ENCODE measurements at places on chromosomes 1 and 21.
A peak's percentile ranks its signal among the peaks of the same experiment; 100 is the strongest.

- no peaks in the 10 kb centered on the region for H3K4me1 ChIP-seq
- no peaks in the 10 kb centered on the region for H3K36me3 ChIP-seq
- peaks cover 25% of the 10 kb centered on the region for H3K27me3 ChIP-seq
- H3K4me3 ChIP-seq, result no peak overlapping the region
- no peak overlapping the region for H3K27ac ChIP-seq
Measured at GRCh38 chr1:115873184-115873583, 32.3 kb upstream of the NHLH2 start.

GRCh38 chr1:15736038-15736891 is at the start of gene SLC25A34:
Gene SLC25A34 (plus strand): TSS chr1:15736258. CDS start chr1:15736486, 228 bp downstream.
- no peak within 1 kb of the TSS for H3K4me3 ChIP-seq
- no peaks in the 10 kb centered on the region for H3K27me3 ChIP-seq
- DNase-seq, result no peak

- peaks cover 14% of the 10 kb centered on the region for H3K4me1 ChIP-seq
- DNase-seq, result no peak
- peaks cover 10% of the 10 kb centered on the region for H3K36me3 ChIP-seq
- peaks cover 42% of the 10 kb centered on the region for H3K27me3 ChIP-seq
Measured at GRCh38 chr21:32413697-32414578, 1.4 kb downstream of the EVA1C start.

DNA sequence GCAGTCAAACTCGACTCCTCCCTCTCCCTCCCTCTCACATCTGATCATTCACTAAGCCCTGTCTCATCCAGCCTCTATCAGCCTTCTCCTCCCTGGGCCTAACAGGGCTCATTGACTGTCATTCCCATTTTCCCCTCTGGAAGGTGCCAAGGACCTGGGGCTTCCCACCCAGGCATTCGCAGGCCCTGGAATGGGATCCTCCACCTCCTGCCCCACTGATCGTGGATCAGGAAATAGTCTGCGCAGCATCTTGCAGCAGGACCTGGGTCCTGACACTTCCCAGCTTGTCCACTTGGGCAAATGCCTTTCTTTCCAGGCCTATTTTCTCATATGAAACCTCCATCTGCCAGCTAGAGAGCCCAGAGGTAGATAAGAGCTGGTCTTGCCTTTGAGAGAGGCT is 71.2 kb upstream of the ZC3H12A start:
- no peak overlapping the region for H3K27ac ChIP-seq
- H3K4me1 ChIP-seq, result no peaks in the 10 kb centered on the region
- peaks cover 72% of the 10 kb centered on the region for H3K27me3 ChIP-seq
- no peaks in the 10 kb centered on the region for H3K36me3 ChIP-seq
- no peak overlapping the region for H3K4me3 ChIP-seq
- no peak for DNase-seq

- peaks cover 9% of the 10 kb centered on the region for H3K4me1 ChIP-seq
- H3K4me3 ChIP-seq, result no peak overlapping the region
- H3K27me3 ChIP-seq, result no peaks in the 10 kb centered on the region
Measured at GRCh38 chr1:21521717-21522060, 12.5 kb downstream of the ALPL start.

DNA sequence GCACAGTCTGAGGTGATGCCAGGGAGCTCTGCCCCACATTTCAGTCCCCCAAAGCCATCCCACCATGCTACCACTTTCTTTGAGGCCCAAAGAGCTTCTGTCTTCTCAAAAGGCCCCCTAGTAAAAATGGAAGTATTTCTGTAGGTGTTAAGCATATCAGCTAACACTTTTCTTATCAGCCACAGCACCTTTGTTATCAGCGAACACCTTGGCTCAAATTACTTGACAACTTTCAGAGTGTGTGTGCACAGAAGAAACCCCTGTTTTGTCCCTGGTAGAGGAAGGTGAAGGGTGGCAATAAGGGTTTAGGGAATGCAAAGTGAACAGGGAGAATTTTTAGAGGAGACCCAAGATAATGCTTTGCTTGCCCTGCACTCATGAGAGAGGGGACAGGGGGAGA is 54.8 kb upstream of the GJA8 start:
- H3K27ac ChIP-seq, result no peak overlapping the region
- H3K36me3 ChIP-seq, result no peaks in the 10 kb centered on the region

- H3K36me3 ChIP-seq, result peaks cover 15% of the 10 kb centered on the region
- H3K27me3 ChIP-seq, result no peaks in the 10 kb centered on the region
- H3K27ac ChIP-seq, result no peak overlapping the region
- H3K4me3 ChIP-seq, result no peak overlapping the region
- no peak for DNase-seq
Measured at GRCh38 chr1:40232444-40232843, 15.3 kb upstream of the TMCO2 start.

GRCh38 chr1:155051777-155052398 is 772 bp downstream of the ADAM15 start:
- DNase-seq, result peak; percentile 49
- H3K27me3 ChIP-seq, result no peaks in the 10 kb centered on the region
- H3K27ac ChIP-seq, result peak overlapping the region; percentile 68
- peaks cover 36% of the 10 kb centered on the region for H3K36me3 ChIP-seq

DNA sequence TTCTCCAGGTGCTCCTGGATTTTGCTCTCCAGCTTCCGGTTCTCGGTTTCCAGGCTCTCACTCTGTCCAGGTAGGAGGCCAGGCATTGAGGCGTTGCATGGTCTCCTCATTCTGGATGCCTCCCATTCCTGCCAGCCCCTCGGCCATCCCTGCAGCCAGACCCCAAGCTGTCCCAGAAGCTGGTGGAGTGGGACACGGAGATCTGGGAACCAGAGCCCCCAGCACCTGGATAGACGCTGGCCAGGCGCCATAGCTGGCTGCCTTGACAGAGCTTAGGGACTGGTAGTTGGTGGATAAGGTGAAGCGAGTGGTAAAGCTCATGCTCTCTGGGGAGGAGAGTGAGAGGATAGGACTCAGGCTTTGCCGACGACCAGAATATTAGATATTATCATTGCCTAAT is 29.6 kb downstream of the RAP1A start:
- no peak overlapping the region for H3K4me3 ChIP-seq
- H3K27ac ChIP-seq, result no peak overlapping the region
- DNase-seq, result no peak
- H3K27me3 ChIP-seq, result no peaks in the 10 kb centered on the region
- H3K4me1 ChIP-seq, result peaks cover 24% of the 10 kb centered on the region

- H3K4me1 ChIP-seq, result no peaks in the 10 kb centered on the region
- no peak overlapping the region for H3K4me3 ChIP-seq
- no peak overlapping the region for H3K27ac ChIP-seq
- no peak for DNase-seq
- H3K36me3 ChIP-seq, result no peaks in the 10 kb centered on the region
Measured at GRCh38 chr21:27298465-27298864, 331.6 kb upstream of the ADAMTS5 start.

DNA sequence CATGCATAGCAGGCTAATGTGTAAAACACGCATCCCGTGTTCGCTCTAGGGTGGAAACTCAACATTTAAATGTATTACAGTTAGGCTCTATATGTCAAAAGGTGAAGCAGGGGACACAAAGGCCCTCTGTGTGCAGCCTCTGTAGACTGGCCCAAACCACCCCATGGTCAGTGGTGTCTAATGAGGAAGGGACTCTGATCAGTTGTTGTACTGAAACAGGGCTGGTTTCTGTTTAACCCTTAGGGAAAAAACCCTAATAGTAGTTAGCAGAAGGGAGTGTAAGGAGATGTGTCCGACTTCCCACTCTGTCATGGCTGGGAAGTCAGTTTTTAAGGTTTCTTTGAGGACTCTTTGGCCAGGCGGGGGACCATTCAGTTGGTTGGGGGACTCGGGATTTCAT is 21.5 kb upstream of the CD2 start:
- no peak for DNase-seq
- no peaks in the 10 kb centered on the region for H3K36me3 ChIP-seq
- no peak overlapping the region for H3K27ac ChIP-seq
- no peak overlapping the region for H3K4me3 ChIP-seq

- no peaks in the 10 kb centered on the region for H3K27me3 ChIP-seq
- H3K4me3 ChIP-seq, result no peak overlapping the region
- H3K4me1 ChIP-seq, result peaks cover 7% of the 10 kb centered on the region
- no peak overlapping the region for H3K27ac ChIP-seq
Measured at GRCh38 chr1:160806109-160806665, 10.2 kb downstream of the LY9 start.

GRCh38 chr1:105005594-105006195 is 1256.0 kb downstream of the AMY1C start:
- no peak overlapping the region for H3K4me3 ChIP-seq
- H3K4me1 ChIP-seq, result no peaks in the 10 kb centered on the region
- DNase-seq, result no peak
- no peaks in the 10 kb centered on the region for H3K27me3 ChIP-seq

GRCh38 chr1:8473121-8473875 is 155.4 kb downstream of the SLC45A1 start:
- DNase-seq, result no peak
- peaks cover 4% of the 10 kb centered on the region for H3K36me3 ChIP-seq
- H3K27me3 ChIP-seq, result no peaks in the 10 kb centered on the region
- H3K4me1 ChIP-seq, result peaks cover 5% of the 10 kb centered on the region

- no peak for DNase-seq
- H3K4me1 ChIP-seq, result peaks cover 14% of the 10 kb centered on the region
- no peak overlapping the region for H3K27ac ChIP-seq
- peaks cover 76% of the 10 kb centered on the region for H3K27me3 ChIP-seq
- H3K4me3 ChIP-seq, result no peak overlapping the region
Measured at GRCh38 chr21:33008333-33009051, 17.2 kb upstream of the OLIG2 start.

- H3K36me3 ChIP-seq, result no peaks in the 10 kb centered on the region
- H3K27ac ChIP-seq, result no peak overlapping the region
- H3K27me3 ChIP-seq, result no peaks in the 10 kb centered on the region
- no peak for DNase-seq
- H3K4me1 ChIP-seq, result no peaks in the 10 kb centered on the region
Measured at GRCh38 chr21:25175938-25176337, 431.3 kb downstream of the MRPL39 start.

DNA sequence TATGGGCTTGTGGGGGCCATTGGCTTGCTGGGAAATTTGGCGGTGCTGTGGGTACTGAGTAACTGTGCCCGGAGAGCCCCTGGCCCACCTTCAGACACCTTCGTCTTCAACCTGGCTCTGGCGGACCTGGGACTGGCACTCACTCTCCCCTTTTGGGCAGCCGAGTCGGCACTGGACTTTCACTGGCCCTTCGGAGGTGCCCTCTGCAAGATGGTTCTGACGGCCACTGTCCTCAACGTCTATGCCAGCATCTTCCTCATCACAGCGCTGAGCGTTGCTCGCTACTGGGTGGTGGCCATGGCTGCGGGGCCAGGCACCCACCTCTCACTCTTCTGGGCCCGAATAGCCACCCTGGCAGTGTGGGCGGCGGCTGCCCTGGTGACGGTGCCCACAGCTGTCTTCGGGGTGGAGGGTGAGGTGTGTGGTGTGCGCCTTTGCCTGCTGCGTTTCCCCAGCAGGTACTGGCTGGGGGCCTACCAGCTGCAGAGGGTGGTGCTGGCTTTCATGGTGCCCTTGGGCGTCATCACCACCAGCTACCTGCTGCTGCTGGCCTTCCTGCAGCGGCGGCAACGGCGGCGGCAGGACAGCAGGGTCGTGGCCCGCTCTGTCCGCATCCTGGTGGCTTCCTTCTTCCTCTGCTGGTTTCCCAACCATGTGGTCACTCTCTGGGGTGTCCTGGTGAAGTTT is 550 bp downstream of the RXFP4 start:
- DNase-seq, result no peak
- H3K27ac ChIP-seq, result peak overlapping the region; percentile 93
- H3K36me3 ChIP-seq, result peaks cover 71% of the 10 kb centered on the region
- H3K4me3 ChIP-seq, result peak overlapping the region; percentile 69

- no peaks in the 10 kb centered on the region for H3K36me3 ChIP-seq
- no peak overlapping the region for H3K4me3 ChIP-seq
- no peak overlapping the region for H3K27ac ChIP-seq
- peaks cover 10% of the 10 kb centered on the region for H3K4me1 ChIP-seq
- H3K27me3 ChIP-seq, result no peaks in the 10 kb centered on the region
- no peak for DNase-seq
Measured at GRCh38 chr1:182817802-182818201, 21.3 kb upstream of the DHX9 start.

DNA sequence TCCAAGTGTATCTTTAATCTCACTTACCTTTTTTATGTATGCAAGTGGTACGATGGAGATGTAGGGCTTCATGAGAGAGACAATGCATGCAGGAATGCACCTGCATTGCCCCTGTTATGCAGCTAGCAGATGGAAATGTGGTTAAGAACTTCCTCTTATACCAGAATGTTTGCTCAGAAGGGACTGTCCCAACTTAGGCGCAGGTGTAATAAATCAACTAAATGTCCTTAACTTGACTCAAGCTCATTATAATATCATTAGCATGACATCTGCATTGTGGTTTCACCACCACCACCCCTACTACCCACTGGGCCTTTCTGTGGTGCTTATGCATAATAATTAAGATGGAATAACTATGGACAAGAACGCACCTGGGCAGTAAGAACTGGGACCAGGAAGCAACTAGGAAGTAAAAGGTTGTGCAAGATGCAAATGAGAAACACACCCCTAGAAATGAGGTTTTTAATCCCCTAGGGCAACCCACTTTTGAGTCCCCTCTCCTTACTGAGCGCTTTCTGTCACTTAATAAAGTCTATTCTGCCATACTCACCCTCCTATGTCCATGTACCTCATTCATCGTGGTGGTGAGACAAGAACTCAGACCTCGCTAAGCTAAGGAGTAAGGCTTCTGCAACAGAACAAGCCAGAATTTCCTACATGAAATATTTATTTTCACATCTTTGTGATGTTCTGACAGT is 1103.3 kb upstream of the B3GALT2 start:
- H3K27me3 ChIP-seq, result no peaks in the 10 kb centered on the region
- H3K4me1 ChIP-seq, result no peaks in the 10 kb centered on the region
- H3K27ac ChIP-seq, result no peak overlapping the region
- peak; percentile 5 for DNase-seq
- H3K4me3 ChIP-seq, result no peak overlapping the region

DNA sequence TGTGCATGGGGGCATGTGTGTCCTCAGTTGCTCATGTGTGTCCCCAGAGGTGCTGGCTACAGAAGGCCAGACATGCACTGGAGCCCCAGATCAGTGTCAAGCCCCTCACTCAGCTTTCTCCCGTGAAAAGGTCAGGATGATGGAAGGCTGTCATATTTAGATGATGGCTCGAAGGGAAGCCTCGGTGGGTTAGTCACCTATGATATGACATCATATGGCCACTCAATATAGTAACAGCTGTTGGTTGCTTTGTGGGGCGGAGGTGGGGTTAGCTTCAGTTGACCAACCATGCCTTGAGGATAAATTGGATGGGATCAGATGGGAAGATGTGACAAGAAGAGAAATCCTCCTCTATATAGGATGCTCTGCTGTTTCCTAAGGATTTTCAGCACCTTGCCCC is 43.5 kb upstream of the ATF3 start:
- H3K36me3 ChIP-seq, result peaks cover 10% of the 10 kb centered on the region
- H3K4me3 ChIP-seq, result no peak overlapping the region
- DNase-seq, result no peak

Measured in Calu3 (cell line).